ENCODE measurements at places on chromosomes 12 and 14.

DNA sequence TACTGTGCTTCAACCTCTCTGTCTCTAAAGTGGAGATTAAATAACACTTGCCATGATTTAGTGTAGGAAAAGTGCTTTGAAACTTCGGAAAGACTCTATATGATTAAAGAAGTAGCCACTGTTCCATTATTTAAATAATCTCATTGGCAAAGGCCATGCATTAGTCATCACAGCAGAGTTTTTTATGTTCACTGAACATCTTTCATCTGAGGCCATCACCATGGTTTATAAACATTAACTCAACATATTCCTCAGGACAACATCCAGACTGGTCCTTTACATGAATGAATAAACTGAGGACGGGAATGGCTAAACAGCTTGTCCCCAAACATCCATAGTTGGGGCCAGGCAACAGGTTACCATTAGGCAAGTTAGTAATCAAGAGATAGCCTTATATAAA lies 124.6 kb upstream of the FRMD6 start:
- no peak for DNase-seq

DNA sequence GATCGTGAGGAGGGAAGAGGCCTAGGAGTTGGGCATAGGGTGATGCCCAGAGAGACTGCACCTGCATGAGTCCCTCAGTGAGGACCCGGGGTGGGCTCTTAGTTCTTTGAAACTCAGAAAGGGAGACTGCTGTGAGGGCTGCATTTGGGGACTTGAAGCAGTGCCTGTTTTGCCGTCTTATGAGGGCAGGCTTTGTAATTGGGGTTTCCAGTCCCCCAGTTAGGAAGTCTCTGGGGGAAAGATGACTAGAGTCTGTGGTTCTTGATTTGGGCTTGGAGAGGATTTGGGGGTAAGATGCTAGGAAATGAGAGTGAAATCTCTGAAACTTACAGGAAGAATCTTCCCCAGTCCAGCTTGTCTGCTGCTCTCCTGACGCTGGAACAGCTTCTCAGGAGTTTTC lies 99.6 kb downstream of the ARF6 start:
- DNase-seq: no peak

GRCh38 chr12:124440841-124441381 lies 126.5 kb downstream of the NCOR2 start:
- no peak for DNase-seq

- peak; percentile 49 for DNase-seq
Measured at GRCh38 chr12:124715121-124715990, 147.9 kb upstream of the NCOR2 start.

GRCh38 chr12:43090981-43091380 lies 461.0 kb downstream of the ADAMTS20 start:
- DNase-seq: no peak
